H4 (cell line): ENCODE measurements at places on chromosomes 6 and 20. TPM values are rescaled to one million over a fixed set of nuclear protein-coding genes. Genes with fewer than 3 reads are reported as not detected.

HCK gene
- total RNA-seq: not detected in 2 replicates

DNA sequence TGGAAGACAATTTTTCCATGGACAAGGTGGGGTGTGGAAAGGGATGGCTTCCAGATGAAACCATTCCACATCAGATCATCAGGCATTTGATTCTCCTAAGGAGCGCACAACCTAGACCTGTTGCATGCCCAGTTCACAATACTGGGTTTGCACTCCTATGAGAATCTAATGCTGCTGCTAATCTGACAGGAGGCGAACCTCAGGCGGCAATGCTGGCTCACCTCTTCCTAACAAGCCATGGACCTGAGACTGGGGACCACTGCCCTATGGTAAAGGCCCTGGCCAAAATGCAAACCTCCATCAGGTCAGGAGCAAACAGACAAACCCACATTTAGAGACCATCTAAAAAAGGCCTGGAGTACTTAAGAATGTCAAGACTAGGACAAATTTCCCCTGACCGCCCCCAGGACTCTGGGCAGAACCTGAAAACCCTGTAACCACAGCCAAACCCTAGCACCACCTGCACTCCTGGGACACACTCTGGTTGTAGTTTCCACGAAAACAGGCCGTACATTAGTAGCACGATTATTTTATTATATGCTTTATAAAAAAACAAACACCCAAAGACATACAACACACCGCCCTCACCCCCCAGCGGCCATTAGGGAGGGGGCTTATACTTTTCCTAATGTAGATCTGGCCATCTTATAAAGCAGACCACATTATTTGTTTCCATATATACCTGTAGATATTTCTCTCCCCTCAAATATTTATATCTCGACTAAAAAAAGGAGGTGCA is 27.3 kb downstream of the SNX5 start:
- no peak for DNase-seq

COL10A1 gene
- total RNA-seq: not detected in 2 replicates

DNA sequence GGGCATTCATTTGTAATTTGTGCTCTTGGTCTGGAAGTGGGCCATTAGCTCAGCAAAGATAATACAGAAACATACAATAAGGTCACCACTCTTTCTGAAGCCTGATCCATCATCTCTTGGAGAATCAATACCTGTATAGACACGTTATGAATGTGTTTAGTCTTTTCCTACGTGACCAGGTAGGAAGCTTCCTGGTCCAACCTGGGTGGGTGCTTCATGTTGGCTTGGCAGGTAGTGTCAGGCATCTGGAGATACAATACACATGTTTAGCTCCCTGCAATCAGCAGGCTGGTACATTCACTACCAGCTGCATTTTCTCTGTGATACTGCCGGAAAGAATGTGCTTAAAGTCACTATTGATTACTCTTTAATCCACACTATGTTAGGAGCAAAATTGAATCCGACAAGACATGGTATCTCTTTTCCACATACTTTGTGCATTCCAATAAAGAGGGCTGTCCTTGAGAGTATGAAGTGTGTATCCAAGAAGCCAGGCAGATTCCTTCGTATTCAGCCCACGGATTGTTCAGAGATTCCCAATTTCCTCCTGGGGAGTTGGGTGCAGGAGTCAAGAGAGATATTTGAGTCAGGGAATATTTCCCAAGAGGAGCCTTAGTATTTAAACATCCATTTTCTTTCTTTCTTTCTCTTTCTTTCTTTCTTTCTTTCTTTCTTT is 49.9 kb upstream of the RANBP9 start:
- no peak for DNase-seq
